ENCODE measurements at places on chromosomes 11 and 22. TPM values are rescaled to one million over a fixed set of nuclear protein-coding genes. Genes with fewer than 3 reads are reported as not detected.

DNA sequence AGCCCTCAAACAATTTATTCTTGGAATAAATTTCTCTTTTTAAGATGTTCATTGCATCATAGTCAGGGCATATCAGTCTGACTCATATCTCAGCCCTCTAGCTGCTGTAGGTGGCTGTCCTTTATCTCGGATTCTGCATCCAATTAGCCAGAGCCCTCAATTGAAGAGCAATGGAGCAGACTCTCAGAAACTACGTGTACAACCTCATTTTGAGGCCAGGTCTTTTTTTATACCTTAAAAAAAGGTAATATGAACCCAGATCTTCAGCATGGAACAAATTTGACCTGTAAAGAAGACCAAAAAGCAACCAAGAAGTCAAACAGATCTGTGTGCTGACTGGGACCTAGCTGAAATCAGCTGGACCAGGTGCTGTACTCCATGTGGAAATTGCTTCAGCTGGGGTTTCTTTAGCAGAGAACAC lies 8.7 kb downstream of the OR52A5 start:
- DNase-seq = no peak

- peak; percentile 37 for DNase-seq
Measured at GRCh38 chr11:121654843-121655536, 202.2 kb upstream of the SORL1-AS1 start.

RPLP2 gene
- 864 TPM for total RNA-seq

GRCh38 chr11:120911943-120912342 lies 112.0 kb upstream of the TBCEL start:
- DNase-seq = no peak

CD6 gene
- total RNA-seq = 1.6 TPM

APOA1 gene
- 2,741 TPM for total RNA-seq

GRCh38 chr11:98040061-98040808 lies 980.5 kb upstream of the CNTN5 start:
- DNase-seq = no peak

ELMOD1 gene
- total RNA-seq = 11.1 TPM

OR8H3 gene
- not detected for total RNA-seq

- peak; percentile 49 for DNase-seq
Measured at GRCh38 chr11:106077609-106078455, at the start of gene AASDHPPT. Gene AASDHPPT (plus strand): TSS chr11:106077662. CDS start chr11:106077711, 49 bp downstream.

PRR5 gene
- 38.4 TPM for total RNA-seq

- no peak for DNase-seq
Measured at GRCh38 chr11:13348305-13348704, 70.7 kb downstream of the BMAL1 start.

DNA sequence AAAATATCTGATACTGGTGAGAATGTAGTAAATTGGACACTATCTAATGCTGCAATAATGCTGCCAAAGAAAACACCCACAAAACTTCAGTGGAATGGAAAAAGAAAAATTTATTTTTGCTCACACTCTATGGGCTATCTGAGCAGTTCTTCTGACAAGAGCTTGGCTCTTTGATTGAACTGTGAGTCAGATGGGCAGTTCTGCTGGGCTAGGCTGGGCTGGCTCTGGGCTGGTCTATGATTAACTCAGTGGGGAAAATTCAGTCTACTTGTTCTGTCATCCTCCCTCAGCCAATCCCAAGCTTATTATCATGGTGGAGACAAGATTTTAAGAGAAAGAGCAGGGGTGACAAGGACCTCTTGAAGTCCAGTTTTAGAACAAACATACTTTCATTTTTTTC lies 1404.8 kb downstream of the LRRC4C start:
- DNase-seq = no peak

GRCh38 chr11:39327302-39327701 lies 2132.2 kb downstream of the LRRC4C start:
- no peak for DNase-seq

DNA sequence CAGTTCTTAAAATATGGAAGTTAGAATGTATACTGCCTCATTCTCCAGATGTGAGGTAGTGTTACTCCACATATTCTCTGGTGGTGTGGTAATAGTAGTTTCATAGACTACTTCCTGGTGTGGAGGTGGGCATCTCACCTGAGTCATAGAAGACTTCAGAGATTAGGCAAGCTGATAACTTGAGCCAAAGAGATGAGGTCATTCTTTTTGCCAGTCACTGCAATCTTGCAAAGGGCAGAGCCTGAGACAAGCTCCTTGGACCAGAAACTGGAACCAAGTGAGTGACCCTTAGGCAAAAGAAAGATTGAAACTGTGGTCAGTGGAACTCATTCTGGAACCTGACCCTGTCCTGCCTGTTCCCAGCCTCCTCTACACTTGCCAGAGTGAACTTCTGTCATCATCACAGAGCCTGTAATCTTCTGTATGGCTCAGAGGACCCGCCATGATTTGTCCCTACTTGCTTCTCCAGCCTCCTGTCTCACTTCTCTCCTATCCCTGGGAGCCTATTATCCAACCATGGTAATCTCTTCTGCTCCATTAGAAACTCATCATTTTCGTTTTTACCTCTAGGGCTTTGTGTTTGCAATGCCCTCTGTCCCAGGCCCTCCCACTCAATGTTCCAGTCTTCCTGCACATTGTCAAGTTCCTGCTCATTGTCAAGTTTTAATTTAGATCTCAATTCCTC lies 10.6 kb upstream of the CCDC83 start:
- DNase-seq = no peak

RASD2 gene
- 1.7 TPM for total RNA-seq

GNAZ gene
- total RNA-seq = 15.1 TPM

GRCh38 chr22:23837911-23838680 lies 710 bp downstream of the DERL3 start:
- DNase-seq = no peak

DNA sequence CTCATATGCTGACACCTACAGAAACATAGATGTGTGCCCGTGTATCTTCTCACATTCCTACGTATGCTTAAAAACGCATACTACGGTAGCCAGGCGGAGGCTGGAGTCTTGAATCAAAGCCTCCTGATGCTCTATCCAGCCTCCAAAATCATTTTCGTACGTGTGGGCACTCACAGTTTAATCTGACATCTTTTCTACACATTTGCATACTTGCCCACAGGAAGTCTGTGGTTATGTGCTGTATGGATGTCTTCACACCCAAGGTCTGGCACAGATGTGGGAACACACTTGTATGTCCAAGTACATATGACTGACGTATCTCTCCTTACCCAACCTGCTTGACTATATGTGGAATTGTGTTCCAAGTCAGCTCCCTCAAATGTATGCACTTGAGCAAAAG lies 561.8 kb upstream of the CADM1 start:
- DNase-seq = no peak

- DNase-seq = no peak
Measured at GRCh38 chr11:35403765-35404387, 15.5 kb downstream of the SLC1A2 start.

UPK3A gene
- total RNA-seq = not detected

IL18 gene
- 7.9 TPM for total RNA-seq

DNA sequence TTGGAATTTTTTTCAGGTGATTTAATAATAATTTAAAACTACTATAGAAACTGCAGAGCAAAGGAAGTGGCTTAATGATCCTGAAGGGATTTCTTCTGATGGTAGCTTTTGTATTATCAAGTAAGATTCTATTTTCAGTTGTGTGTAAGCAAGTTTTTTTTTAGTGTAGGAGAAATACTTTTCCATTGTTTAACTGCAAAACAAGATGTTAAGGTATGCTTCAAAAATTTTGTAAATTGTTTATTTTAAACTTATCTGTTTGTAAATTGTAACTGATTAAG lies 3.4 kb downstream of the MALAT1 start:
- DNase-seq = no peak

GRCh38 chr22:46770151-46770641 lies 7.7 kb downstream of the TBC1D22A start:
- DNase-seq = no peak

GRCh38 chr11:43975629-43976028 lies 33.2 kb downstream of the C11orf96 start:
- DNase-seq = no peak

GRCh38 chr22:20015971-20016733 lies 471 bp downstream of the ARVCF start:
- DNase-seq = peak; percentile 48

DNA sequence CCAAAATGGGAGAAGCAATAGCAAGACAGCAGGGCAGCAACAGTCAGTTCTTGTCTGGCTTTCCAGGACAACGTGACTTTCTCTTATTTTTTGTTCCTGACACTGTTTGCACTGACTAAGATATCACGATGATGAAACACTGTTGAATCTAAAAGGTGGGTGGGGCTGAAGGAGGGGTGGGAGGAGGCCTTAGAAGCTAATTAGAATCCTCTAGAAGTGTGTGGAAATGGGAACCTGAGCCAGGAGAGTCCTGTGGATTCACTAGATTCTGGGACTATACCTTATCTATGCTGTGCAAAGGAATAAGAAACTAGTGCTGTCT lies 300.3 kb downstream of the ST3GAL4 start:
- no peak for DNase-seq

APLP2 gene
- 130 TPM for total RNA-seq

ABCG4 gene
- total RNA-seq = 5.4 TPM

ZNF70 gene
- 8.7 TPM for total RNA-seq

OR4D5 gene
- 4.0 TPM for total RNA-seq

GRCh38 chr11:118608360-118609227 lies 1.2 kb downstream of the PHLDB1 start:
- DNase-seq = peak; percentile 78

- DNase-seq = no peak
Measured at GRCh38 chr11:130020323-130020722, 17.7 kb upstream of the PRDM10 start.

GRCh38 chr22:30828187-30829155 lies 133.8 kb downstream of the OSBP2 start:
- no peak for DNase-seq

B4GALNT4 gene
- 10.1 TPM for total RNA-seq

MMP11 gene
- total RNA-seq = 32.4 TPM

DNA sequence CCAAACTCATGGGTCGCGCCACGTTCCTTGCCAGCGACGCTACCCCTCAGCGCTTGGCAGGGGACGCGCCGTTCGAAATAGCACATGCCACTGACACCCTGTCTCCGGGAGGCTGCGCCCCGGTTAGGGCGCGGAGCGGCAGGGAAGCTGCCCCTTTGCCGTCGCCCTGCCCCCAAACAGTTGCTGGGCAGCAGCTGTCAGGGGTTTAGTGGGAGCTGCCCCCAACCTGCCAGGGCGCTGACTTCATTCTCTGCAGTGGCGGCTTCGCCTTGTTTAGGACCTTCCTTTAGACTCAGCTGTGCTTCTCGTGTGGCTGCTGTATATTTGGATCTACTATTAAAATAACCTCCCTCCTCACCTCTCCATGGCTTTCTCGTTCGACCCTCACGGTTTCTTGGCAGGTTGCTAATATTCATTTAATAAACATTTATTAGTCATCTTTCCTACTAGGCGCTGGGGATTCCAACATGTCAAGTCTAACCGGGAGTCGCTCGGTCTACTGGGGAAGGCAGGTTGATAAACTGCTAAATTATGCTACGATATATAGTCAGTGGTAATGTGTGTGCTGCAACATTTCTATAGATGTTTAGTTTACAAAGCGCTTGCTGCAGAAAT lies 782 bp downstream of the TMEM109 start:
- DNase-seq = peak; percentile 32

DNA sequence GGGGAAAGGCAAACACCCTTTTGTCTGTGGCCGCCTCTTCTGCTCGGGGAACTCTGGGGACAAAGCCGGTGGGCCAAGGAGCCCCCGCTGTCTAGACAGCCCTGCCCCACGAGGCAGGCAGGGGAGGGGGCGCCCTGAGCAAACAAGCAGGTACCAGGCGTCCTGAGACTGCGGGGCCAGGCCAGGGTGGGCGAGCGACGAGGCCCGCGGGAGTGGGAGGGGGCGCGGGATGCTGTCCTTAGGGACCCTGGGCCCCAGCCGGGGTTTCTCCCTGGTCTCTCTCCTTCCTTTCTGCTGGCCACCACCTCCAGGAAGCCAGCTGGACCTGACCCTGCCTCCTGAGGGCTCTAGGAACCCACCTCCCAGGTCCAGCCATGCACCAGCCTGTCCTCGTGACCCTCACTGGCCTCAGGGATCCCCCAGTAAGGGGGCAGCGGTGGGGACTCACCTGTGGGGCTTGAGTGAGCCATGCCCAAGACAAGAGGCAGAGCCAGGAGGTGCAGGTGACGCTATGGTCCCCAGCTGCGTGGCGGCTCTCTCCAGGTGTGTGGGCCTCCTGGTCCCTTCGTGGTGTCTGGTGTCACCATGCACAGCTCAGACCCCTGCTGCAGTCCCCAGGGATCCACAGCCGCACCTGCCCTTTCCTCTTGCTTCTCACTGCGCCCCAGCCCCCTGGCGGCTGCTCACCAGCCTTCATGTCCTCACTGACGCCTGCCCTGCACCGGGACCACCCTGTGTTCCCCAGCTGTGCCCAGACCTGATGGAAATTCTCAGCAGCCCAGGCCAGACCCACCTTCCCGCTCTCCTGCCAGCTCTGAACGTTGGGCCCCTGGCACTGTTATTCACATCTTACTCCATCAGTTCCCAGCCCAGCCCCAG lies 26.5 kb upstream of the MUC5AC start:
- DNase-seq = no peak

DNA sequence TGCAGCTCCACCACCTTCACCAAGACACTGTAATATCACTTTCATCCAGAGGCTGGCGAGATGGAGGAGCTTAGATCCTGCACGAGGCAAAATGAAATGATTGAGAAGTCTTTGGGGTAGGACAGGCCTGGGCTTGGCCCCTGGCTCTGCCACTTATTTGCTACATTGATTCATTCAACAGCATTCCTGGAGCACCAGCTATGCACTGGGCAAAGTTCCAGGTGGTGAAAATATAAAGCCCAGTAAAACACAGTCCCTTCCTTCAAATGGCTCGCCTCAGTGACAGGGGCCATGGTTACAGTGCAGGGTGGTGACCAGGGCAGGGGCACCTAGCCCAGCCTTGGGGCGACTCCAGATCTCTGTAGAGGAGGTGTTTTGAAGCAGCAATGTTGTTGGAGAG lies 19.7 kb downstream of the ALX4 start:
- peak; percentile 72 for DNase-seq

Data from testis (tissue), 5 donors.